ENCODE measurements at places on chromosomes 2 and 18. TPM values are rescaled to one million over a fixed set of nuclear protein-coding genes. Genes with fewer than 3 reads are reported as not detected.

The NAPG gene
- total RNA-seq: 30.1 TPM

The SERPINB11 gene
- not detected for total RNA-seq

The SCN7A gene
- not detected for total RNA-seq

The RAB12 gene
- 37.9 TPM for total RNA-seq

The C2orf15 gene
- not detected for total RNA-seq

The SLC9A2 gene
- under 0.01 TPM for total RNA-seq

The ALLC gene
- not detected for total RNA-seq

The KCNIP3 gene
- total RNA-seq: 3.1 TPM

The C1QL2 gene
- total RNA-seq: not detected

The NCL gene
- 193 TPM for total RNA-seq

The DNAH7 gene
- 0.73 TPM for total RNA-seq

The PARD3B gene
- total RNA-seq: 6.8 TPM

The GULP1 gene
- 10.7 TPM for total RNA-seq

The KIAA2012 gene
- total RNA-seq: not detected

The CENPA gene
- 16.0 TPM for total RNA-seq

The ACTG2 gene
- not detected for total RNA-seq

The BCL2 gene
- 5.3 TPM for total RNA-seq

The ANKRD53 gene
- total RNA-seq: 0.39 TPM

The CCDC74B gene
- total RNA-seq: 2.2 TPM

The MEP1B gene
- total RNA-seq: not detected

The CFC1 gene
- total RNA-seq: not detected

The TNS1 gene
- total RNA-seq: 68.7 TPM

The KCNJ3 gene
- not detected for total RNA-seq

Measured in subcutaneous preadipocyte (primary cell).